Caudate nucleus (tissue), 63 donors: ENCODE measurements at places on chromosomes 12 and 14.
A peak's percentile ranks its signal among the peaks of the same experiment; 100 is the strongest.

DNA sequence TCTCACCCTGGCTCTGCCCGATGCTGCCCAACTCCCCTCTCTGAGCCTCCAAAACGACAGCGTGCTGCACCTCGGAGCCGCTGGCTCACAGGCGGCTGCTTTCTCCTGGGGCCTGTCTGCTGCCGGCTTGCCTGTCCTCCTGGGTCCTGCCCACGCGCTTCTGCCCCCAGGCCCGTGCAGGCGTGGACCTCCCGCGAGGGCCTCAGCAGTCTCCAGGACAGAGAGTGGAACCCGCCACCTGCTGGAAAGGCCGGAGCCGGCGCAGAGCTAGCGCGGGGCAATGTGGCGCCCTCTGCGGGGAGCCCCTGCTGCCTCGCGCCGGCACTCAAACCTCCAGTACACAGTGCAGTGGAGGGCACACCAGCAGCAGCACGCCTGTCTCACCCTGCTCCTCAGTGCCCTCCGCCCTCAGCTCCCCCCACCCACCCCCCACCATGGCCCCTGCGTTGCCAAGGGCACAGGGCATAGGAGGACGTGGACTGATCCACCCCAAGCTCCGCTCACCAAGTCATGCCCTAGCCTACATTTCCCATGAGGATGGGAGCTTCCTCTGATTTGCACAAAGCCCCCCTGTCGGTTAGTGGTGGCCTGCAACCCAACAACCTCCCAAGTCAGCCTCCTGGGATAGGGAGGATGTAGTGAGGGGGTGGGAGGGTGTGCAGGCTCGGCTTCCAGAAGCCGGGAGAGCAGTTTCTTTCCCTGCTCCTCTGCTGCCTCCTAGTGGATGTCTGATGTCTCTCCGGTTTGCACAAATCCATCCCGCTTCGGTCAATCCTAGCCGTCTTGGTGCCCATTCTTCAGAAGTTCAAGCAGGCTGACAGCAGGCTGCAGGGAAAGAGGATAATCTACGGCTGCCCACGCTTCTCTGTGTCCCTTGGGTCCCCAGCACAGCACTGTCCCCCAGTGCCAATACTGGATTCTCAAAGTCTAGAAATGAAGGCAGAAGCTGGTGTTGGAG, 25.2 kb downstream of the KRT8 start:
- DNase-seq, result peak; percentile 89

GRCh38 chr14:71290960-71291466, 383.8 kb downstream of the PCNX1 start:
- DNase-seq, result peak; percentile 28

DNA sequence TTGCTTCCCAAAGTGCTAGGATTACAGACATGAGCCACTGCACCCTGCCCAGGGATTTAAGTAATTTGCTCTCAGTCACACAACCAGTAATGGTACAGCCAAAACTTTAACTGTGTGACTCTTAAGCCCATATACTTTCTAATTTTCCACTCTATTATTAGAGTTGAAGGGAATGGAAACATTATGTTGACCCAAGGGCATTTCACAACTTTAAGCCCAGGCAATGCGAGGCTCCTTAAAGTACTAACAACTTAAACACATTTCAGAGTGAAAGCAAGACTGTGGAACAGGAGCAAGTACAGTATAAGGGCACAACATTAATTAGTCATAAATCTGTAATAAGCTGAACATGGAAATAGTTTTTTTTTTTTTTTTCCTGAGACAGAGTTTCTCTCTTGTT, 39.8 kb downstream of the BAZ1A start:
- no peak for DNase-seq

GRCh38 chr14:27528328-27528727, 930.5 kb upstream of the NOVA1 start:
- no peak for DNase-seq

DNA sequence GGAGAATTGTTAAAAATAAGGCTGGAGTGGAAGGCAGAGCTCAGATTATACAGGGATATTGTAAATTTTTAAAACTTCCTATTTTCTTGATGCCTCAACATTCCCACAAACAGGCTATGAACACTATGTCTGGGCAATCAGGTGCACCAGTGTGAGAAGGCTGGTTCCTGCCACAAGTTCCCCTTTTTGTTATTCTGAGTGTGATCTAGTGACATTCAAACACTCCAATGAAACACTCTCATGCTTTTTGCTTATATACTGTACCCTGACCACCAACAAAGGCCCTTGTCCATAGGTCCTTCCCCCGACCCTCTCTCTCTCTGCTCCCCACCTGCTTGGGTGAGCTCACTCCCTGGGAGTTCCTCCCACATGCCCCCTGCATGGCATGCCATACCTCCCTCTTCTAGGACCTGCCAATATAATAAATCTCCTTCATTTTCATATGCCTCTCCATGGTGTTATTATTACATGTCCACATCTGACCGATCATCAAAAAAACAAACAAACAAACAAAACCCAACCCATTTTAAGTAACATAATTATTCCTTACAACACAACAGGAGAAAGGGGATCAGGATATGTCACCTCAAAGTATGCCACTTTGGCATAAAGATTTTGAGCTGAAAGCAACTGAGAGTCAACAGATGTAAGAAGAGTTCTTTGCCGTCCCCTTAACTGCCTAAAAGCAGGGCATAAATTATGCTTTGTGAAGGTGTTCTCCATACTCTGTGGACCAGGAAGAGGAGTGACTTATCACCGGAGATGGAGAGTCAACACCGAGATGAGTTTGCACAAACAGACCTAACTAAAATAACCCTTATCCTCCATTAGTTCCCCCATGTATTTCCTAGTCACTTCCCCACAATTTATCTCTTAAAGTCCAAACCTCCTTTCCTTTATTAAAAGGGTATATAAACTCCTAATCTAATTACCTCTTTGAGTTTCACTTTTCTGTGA, 42.5 kb upstream of the CATSPERB start:
- no peak for DNase-seq

GRCh38 chr12:40137252-40137651, 31.4 kb upstream of the SLC2A13 start:
- no peak for DNase-seq

DNA sequence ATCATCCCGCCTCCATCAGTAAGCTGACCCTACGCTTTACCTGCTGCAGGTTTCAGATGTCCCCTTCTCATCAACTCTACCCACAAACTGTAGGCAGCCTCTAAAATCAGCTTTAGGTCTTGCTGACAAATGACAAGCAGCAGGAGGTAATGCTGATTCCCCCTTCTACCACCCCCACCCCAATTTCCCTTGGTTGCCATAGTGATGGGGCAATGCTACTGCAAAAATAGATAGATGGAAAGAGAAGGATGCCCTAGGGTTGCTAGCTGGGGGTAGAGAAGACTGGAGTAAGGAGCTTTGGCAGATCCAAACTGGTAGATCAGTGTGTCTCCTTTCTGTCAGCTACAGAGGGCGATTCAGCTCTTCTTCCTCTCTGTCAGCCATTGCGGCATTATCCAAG, 19.8 kb upstream of the PDE1B start:
- DNase-seq, result peak; percentile 54

DNA sequence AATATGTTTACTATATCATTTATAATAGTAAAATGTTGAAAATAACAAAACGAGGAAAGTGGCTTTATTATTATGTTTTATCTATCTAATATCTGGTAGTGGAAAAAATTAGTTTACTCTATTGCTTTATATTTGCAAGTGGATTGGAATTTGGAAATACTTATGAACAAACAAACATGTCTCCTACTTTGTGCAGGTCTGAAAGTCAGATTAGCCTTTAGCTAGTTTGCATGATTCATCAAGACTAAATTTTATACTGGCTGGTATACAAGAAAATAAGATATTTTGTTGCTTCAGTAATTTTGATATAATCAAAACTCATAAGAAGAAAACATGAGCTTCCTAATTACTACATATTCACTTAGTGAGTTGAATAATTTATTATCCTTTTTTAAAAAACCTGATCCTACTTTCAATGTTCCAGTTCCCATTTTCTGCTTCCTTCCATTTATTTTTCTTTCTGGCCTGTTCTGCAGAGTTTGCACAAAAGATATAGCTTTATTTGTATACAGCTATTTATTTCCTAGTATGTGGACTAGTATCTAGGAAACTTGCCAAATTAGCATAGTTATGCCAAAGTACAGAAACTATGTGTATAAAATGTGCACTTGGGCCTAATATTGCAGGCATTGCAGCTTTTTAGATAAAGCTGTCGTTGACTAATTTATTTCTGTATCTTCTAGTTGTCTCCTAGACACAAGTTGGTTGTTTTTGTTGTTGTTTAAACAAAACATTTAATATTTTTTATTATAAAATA, 122.0 kb downstream of the AKAP6 start:
- no peak for DNase-seq

GRCh38 chr12:7099290-7099996, 7.2 kb upstream of the C1R start:
- no peak for DNase-seq

- DNase-seq, result no peak
Observed at GRCh38 chr12:56154246-56154771, 1.9 kb downstream of the MYL6B start.

DNA sequence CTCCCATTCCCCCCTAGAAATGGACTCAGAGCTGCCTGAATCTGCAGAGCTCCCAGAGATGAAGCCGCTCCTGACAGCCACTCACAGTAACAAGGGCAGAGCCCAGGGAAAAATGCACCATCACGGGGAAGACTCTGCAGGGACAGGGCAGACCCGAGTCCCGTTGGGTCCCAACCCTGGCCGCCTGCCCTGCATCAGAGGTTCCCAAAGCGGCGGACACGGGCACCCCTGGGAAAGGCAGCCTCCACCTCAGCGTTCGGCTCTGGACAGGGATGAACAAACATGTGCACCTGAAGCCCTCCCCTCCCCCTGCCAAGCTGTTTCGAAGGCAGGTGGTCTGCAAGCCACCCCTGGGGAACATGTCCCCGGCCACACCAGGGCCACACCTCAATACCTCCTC, 320.4 kb downstream of the ADGRD1 start:
- no peak for DNase-seq

DNA sequence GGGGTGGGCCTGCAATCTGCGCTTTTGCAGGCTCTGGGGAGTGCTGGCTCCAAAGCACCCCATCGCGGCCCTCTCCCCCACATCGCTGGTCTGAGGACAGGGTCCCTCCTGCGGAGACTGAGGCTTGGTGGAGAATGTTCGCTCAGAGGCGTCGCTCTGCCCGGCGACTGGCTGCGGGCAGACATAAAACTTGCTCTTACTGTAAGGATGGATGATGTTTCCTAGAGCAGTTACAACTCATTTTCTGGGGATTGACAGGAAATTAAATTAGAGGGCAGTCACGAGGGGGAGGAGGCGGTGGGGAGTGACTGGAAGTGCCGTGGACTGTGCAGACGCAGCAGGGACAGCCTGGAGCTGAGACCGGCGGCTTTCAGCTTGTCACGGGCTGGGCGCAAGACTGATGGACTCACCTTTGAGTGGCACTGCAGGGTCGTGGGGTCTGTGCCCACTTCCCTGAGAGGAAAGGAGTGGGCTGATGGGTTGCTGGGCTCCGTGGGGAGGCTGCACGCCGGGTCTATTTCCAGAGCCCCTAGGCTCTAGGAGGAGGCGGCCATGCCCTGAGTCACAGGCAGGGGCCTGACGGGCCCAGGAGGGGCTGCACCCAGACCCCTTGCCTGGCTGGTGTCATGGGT, 32.8 kb downstream of the NOC4L start:
- DNase-seq, result no peak

GRCh38 chr14:91253795-91254323, 9.4 kb upstream of the GPR68 start:
- no peak for DNase-seq

DNA sequence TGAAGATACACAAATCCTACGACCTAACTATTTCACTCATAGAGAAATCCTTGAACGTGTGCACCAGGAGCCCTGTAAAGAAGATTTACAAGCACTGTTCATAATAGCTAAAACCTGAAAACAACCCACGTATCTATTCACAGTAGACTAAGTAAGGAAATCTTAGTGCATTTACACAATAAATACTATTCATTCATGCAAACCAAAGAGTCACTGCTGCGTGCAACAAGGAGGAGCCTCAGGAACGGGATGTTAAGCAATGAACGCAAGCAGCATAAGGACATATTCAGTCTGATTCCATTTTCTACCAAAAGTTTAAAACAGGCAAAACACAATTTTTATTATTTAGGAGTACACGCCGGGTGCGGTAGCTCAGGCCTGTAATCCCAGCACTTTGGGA, 176.6 kb downstream of the TTC7B start:
- no peak for DNase-seq

GRCh38 chr14:103296007-103296406, 38.0 kb upstream of the EIF5 start:
- no peak for DNase-seq

DNA sequence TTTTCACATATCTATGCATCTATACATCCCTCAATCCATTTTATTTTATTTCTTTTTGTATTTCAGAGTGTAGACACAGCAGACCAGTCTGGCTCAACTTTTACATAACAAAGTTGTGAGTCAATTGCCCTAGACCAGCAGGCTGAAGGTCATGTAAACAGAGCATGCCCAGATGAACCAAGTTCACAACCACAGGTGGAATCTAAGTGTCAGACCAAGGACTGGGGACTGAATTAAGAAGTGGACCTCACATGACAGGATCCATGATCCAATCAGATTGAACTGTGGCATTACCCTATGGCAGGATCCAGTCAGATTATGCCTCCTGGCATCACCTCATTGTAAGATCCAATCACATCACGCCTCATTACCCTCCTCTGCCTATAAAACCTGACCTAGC, 455.8 kb downstream of the SOX5 start:
- no peak for DNase-seq

DNA sequence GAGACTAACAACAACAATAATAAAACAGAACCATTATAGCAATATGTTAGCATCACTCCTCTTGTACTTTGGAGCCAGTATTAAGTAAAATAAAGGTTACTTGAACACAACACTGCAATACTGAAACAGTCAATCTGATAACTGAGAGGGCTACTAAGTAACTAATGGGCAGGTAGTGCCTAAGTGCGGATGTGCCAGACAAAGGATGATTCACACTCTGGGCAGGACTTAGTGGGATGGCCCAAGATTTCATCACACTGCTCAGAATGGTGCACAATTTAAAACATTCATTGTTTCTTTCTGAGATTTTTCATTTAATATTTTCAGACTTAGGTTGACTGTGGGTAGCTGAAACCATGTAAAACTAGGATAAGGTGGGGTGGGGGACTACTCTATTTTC, 131.9 kb upstream of the CAND1 start:
- DNase-seq, result no peak

- no peak for DNase-seq
Observed at GRCh38 chr12:62003701-62004100, 256.5 kb upstream of the USP15 start.
